ENCODE measurements at places on chromosomes 3 and 15. TPM values are rescaled to one million over a fixed set of nuclear protein-coding genes. Genes with fewer than 3 reads are reported as not detected.

C3orf20 gene
- 0.56 TPM for total RNA-seq

SLC12A8 gene
- 0.35 TPM for total RNA-seq

VIPR1 gene
- total RNA-seq: 5.2 TPM

GRCh38 chr3:25156626-25157025, 271.4 kb upstream of the RARB start:
- no peak for DNase-seq

UPK1B gene
- 0.51 TPM for total RNA-seq

All from activated naive CD4-positive, alpha-beta T cell treated with anti-CD3 and anti-CD28 coated beads, Interleukin-2, amount 50 U/mL, for 72 hours (primary cell).